Hindlimb muscle (tissue), 1 donor: ENCODE measurements at places on chromosomes 12 and 14. TPM values are rescaled to one million over a fixed set of nuclear protein-coding genes. Genes with fewer than 3 reads are reported as not detected.

GRCh38 chr12:80001562-80001961 lies 66.7 kb upstream of the PPP1R12A start:
- DNase-seq = no peak

DNA sequence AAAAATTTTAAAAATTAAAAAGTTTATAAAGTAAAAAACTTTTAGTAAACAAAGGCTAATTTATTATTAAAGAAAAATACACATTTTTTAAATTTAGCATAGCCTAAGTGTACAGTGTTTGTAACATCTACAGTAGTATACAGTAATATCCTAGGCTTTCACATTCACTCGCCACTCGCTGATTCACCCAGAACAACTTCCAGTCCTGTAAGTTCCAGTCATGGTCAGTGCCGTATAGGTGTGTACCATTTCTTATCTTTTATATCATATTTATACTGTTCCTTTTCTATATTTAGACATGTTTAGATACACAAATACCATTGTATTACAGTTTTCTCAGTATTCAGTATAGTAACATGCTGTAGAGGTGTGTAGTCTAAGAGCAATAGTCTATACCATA lies 28.9 kb downstream of the HEATR5A start:
- DNase-seq = no peak

DNA sequence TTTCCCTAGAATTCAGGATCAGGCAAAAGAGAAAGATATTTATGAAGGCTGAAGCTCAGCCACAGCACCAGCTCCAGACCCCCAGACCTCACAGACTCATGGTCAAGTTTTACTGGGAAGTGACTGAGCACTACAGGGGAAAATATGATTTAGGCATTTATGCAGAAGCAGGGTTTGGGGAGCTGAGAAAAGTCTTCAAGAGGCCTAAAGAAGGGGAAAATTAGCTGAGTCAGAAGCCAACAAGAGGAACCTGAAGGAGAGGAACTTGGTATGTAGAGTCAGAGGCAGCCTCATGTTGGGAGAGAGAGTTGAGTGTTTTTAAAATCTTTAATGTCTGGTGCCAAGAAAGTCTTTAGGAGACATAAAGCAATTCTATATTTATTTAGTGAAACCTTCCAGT lies 63.0 kb downstream of the FOS start:
- peak; percentile 25 for DNase-seq

GRCh38 chr12:6852651-6853354 lies 853 bp downstream of the USP5 start:
- no peak for DNase-seq

GRCh38 chr12:51823875-51824565 lies 24.5 kb downstream of the FIGNL2 start:
- no peak for DNase-seq

CMA1 gene
- not detected for polyA plus RNA-seq

DNA sequence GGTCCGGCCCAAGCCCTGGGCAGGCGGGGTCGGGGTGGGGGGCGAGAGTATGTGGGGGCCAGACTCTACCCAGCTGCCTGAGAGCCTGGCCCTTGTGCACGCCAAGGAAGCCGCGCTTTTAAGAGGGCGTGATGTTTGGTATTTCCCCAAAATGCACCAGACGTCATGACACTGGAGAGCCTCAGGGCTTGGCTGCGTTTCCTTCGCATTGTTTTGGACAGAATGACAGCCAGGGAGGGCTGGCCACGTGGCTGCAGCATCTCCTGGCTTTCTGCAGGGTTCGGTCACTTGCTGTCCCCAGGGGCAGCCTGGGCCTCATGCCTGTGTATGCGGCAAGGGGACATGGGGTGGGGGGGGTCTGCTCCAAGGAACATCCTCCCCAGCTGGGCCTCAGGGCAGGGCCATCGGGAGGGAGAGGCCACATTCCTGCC lies 16.1 kb upstream of the NUDT14 start:
- peak; percentile 85 for DNase-seq

DNA sequence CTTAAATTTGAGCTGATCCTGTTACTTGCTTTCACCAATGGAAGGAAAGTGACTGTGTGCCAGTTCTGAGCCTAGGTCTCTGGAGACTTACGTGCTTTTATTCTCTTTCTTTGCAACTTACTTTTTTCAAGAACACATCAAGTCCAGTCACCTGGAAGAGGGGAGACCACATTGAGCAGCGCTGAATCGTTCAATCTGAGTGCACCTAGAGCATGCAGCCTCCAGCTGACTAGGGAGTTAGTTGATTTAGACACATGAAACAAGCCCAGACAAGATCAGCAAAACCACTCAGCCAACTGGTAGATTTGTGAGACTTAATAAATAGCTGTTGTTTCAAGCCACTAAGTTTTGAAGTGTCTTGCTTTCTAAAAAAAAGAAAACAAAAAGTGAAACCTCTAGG lies 1014.8 kb upstream of the FBXO33 start:
- no peak for DNase-seq

GRCh38 chr14:35215110-35215813 lies 76.9 kb upstream of the PSMA6 start:
- peak; percentile 56 for DNase-seq

KRT73 gene
- not detected for polyA plus RNA-seq

- no peak for DNase-seq
These were observed 123.7 kb upstream of the DHRS4 start for GRCh38 chr14:23829736-23830471.

SLC17A8 gene
- polyA plus RNA-seq = 0.19 TPM

DNA sequence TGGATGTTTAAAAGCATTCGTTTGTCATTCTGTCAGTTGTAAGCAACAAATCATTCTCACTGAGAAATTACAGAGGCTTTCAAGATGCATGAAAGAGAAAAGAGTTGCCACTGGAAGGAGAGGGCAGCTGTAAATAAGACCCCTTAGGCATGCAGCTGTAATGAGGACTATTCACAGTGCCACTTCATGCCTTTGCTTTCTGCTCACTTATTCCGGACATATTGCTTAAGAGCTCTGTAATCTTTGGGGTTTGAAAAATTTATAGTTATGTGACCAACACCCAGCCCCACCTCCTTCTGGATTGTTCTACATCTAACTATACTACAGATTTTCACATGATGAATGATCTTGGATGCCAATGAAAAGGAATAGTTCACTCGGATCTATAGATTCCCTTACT lies 194.8 kb upstream of the DCN start:
- no peak for DNase-seq
